ENCODE measurements at places on chromosomes 2 and 18. TPM values are rescaled to one million over a fixed set of nuclear protein-coding genes. Genes with fewer than 3 reads are reported as not detected.

The GBX2 gene
- total RNA-seq = not detected

The FAM237A gene
- not detected for total RNA-seq

The ENOSF1 gene
- 96.2 TPM for total RNA-seq

The ZDBF2 gene
- 11.3 TPM for total RNA-seq

The ANKRD62 gene
- total RNA-seq = 0.12 TPM

The DYTN gene
- not detected for total RNA-seq

The BOLL gene
- not detected for total RNA-seq

The RGPD3 gene
- 0.12 TPM for total RNA-seq

The MYO5B gene
- 31.6 TPM for total RNA-seq

The FAM161A gene
- total RNA-seq = 1.5 TPM

The PLCD4 gene
- 1.0 TPM for total RNA-seq

The LOXHD1 gene
- 2.7 TPM for total RNA-seq

The SLC23A3 gene
- total RNA-seq = 3.1 TPM
